Activated naive CD8-positive, alpha-beta T cell treated with anti-CD3 and anti-CD28 coated beads, Interleukin-2, amount 10 ng/mL, durations not matched to agents 7 days and 5 days (primary cell): ENCODE measurements at places on chromosomes 16 and 17.
A peak's percentile ranks its signal among the peaks of the same experiment; 100 is the strongest.

DNA sequence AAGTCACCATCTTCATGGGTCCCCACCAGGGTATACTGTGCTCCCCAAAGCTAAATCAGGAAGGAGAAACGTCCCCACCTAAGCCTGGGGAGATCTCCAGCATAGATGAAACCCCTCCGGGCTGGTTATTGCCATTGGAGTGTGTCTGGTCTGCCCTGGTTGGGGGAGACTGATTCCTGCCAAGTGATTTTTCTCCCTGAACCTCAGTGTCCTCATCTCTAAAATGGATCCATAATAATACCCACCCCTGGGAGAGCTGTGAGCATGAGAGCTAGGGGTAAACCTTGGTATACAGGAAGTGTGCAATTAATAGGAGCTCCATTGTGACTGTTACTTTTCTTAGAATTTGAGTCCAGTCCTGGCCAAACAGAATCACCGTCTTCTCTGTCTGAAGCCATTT is 111.1 kb downstream of the CMIP start:
- no peak overlapping the region for H3K27ac ChIP-seq
- no peaks in the 10 kb centered on the region for H3K27me3 ChIP-seq
- H3K4me1 ChIP-seq: peaks cover 30% of the 10 kb centered on the region
- H3K36me3 ChIP-seq: peaks cover 11% of the 10 kb centered on the region
- H3K4me3 ChIP-seq: no peak overlapping the region
- DNase-seq: no peak

DNA sequence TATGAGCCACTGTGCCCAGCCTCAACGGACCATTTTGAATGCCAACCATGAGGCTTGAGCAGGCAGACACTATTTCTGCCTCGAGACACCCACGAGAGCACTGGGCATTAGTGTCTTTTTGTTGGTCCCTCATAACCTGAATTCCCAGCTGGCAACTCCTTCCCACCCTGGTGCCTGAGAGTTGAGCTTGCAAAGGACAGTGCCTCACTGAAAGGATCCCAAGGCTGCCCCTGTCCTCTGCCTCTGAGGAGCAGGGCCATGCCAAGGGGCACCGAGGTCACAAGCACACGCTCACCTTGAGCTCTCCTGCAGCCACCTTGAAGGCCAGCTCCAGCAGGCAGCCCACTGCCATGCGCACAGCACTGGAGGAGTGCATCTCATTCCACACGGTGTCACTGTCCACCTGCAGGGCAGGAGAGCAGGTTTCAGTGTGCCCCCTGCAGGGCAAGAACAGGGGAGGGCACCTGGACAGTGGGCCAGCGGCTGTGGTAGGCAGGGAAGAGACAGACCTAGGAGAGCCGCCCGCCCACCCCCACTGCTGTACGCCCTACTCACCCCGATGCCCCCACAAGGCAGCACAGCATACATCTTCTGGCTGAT is 12.8 kb downstream of the G6PC3 start:
- H3K27ac ChIP-seq: no peak overlapping the region
- no peaks in the 10 kb centered on the region for H3K27me3 ChIP-seq

- H3K36me3 ChIP-seq: no peaks in the 10 kb centered on the region
- H3K27ac ChIP-seq: peak overlapping the region; percentile 64
- H3K4me3 ChIP-seq: no peak overlapping the region
- H3K4me1 ChIP-seq: no peaks in the 10 kb centered on the region
- H3K27me3 ChIP-seq: peaks cover 2% of the 10 kb centered on the region
Measured at GRCh38 chr17:238071-238963, 56.9 kb upstream of the DOC2B start.

GRCh38 chr17:46800573-46800972 is 17.9 kb downstream of the WNT3 start:
- no peak overlapping the region for H3K27ac ChIP-seq
- peaks cover 1% of the 10 kb centered on the region for H3K4me1 ChIP-seq
- peaks cover 10% of the 10 kb centered on the region for H3K27me3 ChIP-seq
- H3K4me3 ChIP-seq: no peak overlapping the region

DNA sequence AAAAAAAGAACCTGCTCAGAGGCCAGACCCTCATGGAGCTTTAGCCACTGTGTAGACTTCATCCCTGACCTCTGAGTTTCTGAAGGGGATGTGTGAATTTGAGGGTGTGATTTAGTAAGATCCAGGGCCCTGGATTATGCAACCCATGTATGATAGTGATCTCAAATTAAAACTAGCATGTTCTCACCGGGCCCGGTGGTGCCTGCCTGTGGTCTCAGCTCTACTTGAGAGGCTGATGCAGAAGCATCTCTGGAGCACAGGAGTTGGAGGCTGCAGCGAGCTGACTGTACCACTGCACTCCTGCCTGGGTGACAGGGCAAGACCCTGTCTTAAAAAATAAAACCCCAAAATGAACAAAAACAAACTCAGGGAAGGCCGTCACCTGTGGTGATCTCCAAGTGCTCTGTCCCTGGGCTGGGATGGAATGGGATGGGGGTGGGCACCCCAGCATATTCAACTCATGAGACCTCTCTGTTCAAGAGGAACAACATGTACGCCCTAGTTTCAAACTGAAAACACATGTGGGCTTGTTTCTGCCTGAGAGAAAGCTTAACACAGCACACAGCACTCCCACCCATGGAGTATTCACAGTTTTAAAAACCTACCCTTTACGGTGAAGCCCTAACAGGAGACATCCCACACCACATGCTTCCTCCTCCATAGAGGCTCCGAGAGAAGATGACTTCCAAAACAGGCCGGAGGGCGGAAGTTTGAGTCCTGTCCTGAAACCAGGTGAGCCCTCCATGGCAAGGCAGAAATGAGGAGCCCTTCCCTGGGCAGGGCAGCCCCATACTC is 30.1 kb downstream of the GNPTG start:
- H3K4me3 ChIP-seq: no peak overlapping the region
- no peaks in the 10 kb centered on the region for H3K27me3 ChIP-seq
- no peak overlapping the region for H3K27ac ChIP-seq
- no peak for DNase-seq
- H3K4me1 ChIP-seq: peaks cover 13% of the 10 kb centered on the region

GRCh38 chr16:11181242-11181898 is 74.6 kb downstream of the SOCS1 start:
- no peak for DNase-seq
- no peaks in the 10 kb centered on the region for H3K27me3 ChIP-seq

- H3K4me3 ChIP-seq: peak within 1 kb of the TSS; percentile 84
- H3K36me3 ChIP-seq: no peaks in the 10 kb centered on the region
- peaks cover 17% of the 10 kb centered on the region for H3K27me3 ChIP-seq
- H3K27ac ChIP-seq: peak within 1 kb of the TSS; percentile 20
Measured at GRCh38 chr16:30786936-30787612, at the start of gene ZNF629. Gene ZNF629 (minus strand): TSS chr16:30787205. CDS start chr16:30784482, 2,723 bp downstream.

- no peak overlapping the region for H3K27ac ChIP-seq
- no peaks in the 10 kb centered on the region for H3K36me3 ChIP-seq
- peaks cover 6% of the 10 kb centered on the region for H3K27me3 ChIP-seq
- H3K4me1 ChIP-seq: no peaks in the 10 kb centered on the region
Measured at GRCh38 chr16:68676113-68676860, 31.2 kb downstream of the CDH3 start.

DNA sequence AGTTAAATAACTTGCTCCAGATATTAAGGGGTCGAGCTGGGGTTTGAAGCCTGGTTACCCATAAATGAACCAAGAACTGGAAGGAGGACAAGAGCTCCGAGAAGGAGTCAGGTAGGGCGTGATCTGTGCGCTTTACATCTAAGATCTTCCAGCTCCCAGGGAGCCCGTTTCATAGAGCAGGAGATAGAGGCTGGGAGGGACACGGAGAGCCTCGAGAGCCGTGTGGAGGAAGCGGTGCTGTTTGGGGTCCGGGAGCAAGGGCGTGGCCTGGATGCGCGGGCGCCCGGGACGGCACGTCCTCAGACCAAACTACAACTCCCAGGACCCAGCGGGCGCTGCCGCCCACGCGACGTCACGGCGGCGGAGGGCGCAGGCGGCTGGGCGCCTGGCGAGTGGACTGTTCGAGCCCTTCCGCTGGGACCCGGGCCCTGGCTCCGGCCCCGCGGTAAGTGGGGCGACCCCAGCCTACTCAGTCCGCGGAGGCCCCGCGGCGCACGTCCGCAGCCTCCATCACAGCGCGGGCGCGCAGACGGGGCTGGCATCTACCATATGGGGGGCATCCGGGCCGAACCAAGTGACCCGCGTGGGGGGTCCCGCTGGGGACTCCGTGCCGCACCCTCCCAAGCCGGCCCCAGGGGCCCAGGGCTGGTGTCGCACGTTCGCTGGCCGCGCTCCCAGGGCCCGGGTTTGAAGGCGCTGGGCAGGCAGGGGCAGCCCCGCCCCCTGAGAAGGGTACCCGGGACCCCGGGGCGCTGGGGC is at the start of gene BCKDK:
TSS of gene BCKDK (plus strand) at position 352 of the 759 bp plus-strand sequence. CDS start 838 bp downstream, outside the sequence.
- peak within 1 kb of the TSS; percentile 87 for H3K27ac ChIP-seq
- H3K4me3 ChIP-seq: peak within 1 kb of the TSS; percentile 88
- H3K36me3 ChIP-seq: peaks cover 13% of the 10 kb centered on the region
- H3K4me1 ChIP-seq: peaks cover 14% of the 10 kb centered on the region

GRCh38 chr17:28985950-28986713 is 19.7 kb downstream of the SEZ6 start:
- no peak for DNase-seq
- H3K27me3 ChIP-seq: peaks cover 8% of the 10 kb centered on the region
- no peaks in the 10 kb centered on the region for H3K36me3 ChIP-seq
- H3K4me1 ChIP-seq: peaks cover 18% of the 10 kb centered on the region
- no peak overlapping the region for H3K27ac ChIP-seq

- no peaks in the 10 kb centered on the region for H3K36me3 ChIP-seq
- H3K4me1 ChIP-seq: peaks cover 3% of the 10 kb centered on the region
- DNase-seq: no peak
- peaks cover 2% of the 10 kb centered on the region for H3K27me3 ChIP-seq
- no peak overlapping the region for H3K27ac ChIP-seq
Measured at GRCh38 chr16:50833929-50834328, 92.0 kb downstream of the CYLD start.

GRCh38 chr17:42853004-42853403 is 2.0 kb downstream of the AOC3 start:
- no peak for DNase-seq
- no peaks in the 10 kb centered on the region for H3K27me3 ChIP-seq
- no peaks in the 10 kb centered on the region for H3K36me3 ChIP-seq

GRCh38 chr17:41654678-41655607 is 30.6 kb upstream of the KRT17 start:
- no peak overlapping the region for H3K4me3 ChIP-seq
- H3K27ac ChIP-seq: no peak overlapping the region
- peaks cover 2% of the 10 kb centered on the region for H3K27me3 ChIP-seq
- no peak for DNase-seq
- H3K4me1 ChIP-seq: peaks cover 2% of the 10 kb centered on the region

DNA sequence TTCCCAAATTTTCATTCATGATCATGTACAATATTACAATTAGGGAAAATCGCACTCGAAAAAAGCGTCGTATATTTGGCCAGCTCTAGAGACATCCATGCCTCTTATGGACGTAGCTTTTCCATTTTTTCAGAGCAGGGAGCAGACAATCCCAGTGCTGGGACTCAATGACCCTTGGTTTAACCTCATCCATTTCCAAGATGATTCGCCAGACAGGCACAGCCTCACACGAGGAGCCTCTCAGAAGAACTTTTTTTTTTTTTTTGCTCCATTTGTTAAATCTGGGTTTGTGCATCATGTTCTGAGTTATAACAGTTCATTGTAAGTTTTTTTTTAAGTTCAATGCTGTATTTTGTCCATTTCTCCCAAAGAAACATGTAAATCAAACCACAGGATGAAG is 92.1 kb downstream of the ZDHHC7 start:
- no peaks in the 10 kb centered on the region for H3K4me1 ChIP-seq
- peaks cover 22% of the 10 kb centered on the region for H3K27me3 ChIP-seq
- no peak for DNase-seq
- H3K36me3 ChIP-seq: no peaks in the 10 kb centered on the region
- H3K27ac ChIP-seq: no peak overlapping the region
- H3K4me3 ChIP-seq: no peak overlapping the region

DNA sequence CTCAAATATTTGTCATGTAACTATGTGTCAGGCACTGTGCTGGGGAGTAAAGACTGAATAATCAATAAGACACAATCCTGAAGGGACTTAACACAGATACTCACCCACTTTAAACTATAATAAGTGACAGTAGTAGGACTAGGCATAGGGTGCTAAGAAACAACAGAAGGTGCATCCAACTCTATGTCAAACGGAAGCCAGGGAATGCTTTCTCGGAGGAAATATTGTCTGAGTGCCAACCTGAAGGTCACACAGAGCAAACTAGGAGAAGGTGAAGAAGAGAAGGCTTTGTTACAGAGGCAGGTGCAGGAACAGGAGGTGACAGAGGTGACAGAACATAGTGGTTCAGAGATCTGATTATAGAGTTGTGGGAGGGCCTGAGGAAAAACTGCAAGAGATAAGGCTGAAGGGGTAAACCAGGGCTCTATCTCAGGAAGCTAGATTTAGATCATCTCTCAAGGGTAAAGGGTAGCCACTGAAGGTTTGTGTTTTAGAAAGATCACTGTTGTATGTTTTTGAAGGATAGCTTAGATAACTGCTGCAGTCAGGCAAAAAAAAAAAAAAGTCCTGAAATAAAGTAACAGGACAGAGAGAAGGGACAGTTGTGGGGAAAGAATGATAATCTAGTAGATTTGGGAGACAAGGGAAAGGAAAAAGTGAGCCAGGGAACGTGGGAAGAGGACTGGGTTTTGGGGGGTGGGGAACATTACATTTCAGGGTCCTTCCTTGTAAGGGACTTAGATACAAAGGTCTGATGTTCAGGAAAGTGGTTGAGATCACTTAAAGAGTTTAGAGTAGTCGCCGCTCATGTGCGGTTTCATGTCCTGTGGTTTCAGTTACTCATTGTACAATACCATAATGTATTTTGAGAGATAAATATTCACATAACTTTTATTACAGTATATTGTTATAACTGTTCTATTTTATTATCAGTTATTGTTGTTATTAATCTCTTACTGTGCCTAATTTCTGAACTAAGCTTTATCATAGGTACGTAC is 85.6 kb upstream of the NETO2 start:
- H3K4me1 ChIP-seq: peaks cover 3% of the 10 kb centered on the region
- H3K36me3 ChIP-seq: peaks cover 12% of the 10 kb centered on the region
- DNase-seq: no peak

- peak overlapping the region; percentile 97 for H3K4me3 ChIP-seq
- H3K27ac ChIP-seq: peak overlapping the region; percentile 86
Measured at GRCh38 chr17:75153780-75154194, 525 bp downstream of the JPT1 start.

DNA sequence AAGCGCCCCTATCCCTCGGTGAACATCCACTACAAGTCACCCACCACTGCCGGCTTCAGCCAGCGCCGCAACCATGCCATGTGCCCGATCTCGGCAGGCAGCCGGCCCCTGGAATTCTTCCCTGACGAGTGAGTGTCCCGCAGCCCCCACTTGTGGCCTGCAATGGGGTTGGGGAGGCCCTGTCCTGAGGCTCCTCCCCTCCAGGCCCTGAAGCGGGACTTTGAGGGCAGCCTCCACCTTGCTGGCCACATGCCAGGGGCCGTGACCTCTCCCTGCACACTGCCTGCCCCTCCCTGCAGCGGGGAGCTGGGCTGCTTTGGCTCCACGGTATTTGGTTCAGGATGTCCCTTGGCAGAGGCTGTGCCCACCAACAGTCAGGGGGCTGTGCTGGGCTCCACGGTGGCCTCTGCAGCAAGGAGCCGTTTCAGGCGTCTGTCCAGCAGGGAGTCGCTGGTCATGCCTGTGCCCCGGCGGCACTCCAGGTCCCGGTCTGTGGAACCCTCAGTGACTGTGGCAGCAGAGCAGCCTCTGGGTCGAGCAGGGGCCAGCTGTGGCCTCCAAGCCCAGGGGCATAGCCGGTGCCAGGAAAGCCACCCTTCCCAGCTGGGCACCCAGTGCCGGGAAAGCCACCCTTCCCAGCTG is 8.3 kb downstream of the NME3 start:
- DNase-seq: no peak
- H3K4me3 ChIP-seq: no peak overlapping the region
- no peak overlapping the region for H3K27ac ChIP-seq
- H3K4me1 ChIP-seq: peaks cover 1% of the 10 kb centered on the region

- H3K27me3 ChIP-seq: peaks cover 2% of the 10 kb centered on the region
- no peaks in the 10 kb centered on the region for H3K36me3 ChIP-seq
- peaks cover 5% of the 10 kb centered on the region for H3K4me1 ChIP-seq
- H3K27ac ChIP-seq: no peak overlapping the region
- DNase-seq: no peak
Measured at GRCh38 chr17:15231851-15232516, 33.1 kb downstream of the PMP22 start.
